ENCODE measurements at places on chromosomes 2 and 18.

DNA sequence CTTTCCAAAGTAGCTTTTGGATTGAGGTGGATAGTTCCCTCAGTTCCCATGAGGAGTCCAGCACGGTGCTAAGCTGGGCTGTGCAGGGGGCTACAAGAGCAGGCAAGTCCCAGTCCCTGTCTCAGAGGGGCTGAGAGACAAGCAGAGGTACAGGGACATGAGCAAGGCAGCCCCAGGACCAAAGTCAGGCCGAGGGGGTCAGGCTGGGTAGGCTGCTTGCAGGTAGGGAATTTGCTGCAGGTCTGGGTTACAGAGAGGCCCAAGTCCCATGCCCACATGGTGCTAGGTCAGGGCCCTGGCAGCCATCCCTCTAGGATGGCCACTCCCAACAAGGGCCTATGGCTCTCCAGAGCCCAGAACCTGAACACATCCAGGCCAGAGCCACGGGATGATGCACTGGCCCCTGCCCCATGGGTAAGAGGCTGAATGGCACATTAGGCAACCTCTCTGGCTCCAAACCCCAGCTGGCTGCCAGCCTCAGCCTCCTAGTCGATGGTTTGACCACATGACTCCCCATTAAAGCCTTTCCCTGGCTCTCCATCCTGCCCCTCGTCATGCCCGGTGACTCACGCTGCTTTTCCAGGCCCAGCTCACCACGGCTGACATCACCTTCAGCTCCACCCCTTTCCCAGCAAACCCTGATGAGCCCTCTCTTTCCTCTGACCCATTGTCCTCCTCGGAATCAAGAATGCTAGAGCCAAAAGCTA, 83.7 kb downstream of the SDC1 start:
- no peak for DNase-seq

GRCh38 chr2:65630643-65631042, 198.2 kb upstream of the SPRED2 start:
- peak; percentile 80 for DNase-seq

GRCh38 chr2:98479959-98480524, 35.4 kb downstream of the INPP4A start:
- no peak for DNase-seq

GRCh38 chr2:29777161-29777560, 144.2 kb downstream of the ALK start:
- no peak for DNase-seq

- no peak for DNase-seq
Measured at GRCh38 chr2:134570676-134571075, 148.1 kb downstream of the TMEM163 start.

Measured in esophagus muscularis mucosa (tissue), 4 donors.